ENCODE measurements at places on chromosomes 3 and 15.

GRCh38 chr3:141243271-141243707, 11.7 kb downstream of the PXYLP1 start:
- DNase-seq: no peak

DNA sequence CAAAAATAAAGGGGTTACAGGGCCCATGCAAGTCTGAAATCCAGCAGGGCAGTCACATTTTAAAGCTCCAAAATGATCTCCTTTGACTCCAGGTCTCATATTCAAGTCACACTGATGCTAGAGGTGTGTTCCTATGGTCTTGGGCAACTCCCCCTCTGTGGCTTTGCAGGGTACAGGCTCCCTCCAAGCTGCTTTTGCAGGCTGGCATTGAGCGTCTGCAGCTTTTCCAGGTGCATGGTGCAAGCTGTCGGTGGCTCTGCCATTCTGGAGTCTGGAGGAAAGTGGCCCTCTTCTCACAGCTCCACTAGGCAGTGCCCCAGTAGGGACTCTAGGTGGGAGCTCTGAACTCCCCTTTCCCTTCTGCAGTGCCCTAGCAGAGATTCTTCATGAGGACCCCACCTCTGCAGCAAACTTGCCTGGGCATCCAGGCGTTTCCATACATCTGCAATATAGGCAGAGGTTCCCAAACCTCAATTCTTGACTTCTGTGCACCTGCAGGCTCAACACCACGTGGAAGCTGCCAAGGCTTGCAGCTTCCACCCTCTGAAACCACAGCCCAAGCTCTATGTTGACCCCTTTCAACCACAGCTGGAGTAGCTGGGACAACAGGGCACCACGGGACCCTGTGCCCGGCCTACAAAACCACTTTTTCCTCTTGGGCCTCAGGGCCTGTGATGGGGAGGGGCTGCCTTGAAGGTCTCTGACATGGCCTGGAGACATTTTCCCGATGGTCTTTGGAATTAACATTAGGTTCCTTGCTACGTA, 80.1 kb upstream of the PLSCR5 start:
- no peak for DNase-seq

GRCh38 chr3:112770032-112770626, 76.5 kb downstream of the CD200R1L start:
- DNase-seq: no peak

GRCh38 chr3:39255503-39256325, 24.1 kb downstream of the CX3CR1 start:
- no peak for DNase-seq

DNA sequence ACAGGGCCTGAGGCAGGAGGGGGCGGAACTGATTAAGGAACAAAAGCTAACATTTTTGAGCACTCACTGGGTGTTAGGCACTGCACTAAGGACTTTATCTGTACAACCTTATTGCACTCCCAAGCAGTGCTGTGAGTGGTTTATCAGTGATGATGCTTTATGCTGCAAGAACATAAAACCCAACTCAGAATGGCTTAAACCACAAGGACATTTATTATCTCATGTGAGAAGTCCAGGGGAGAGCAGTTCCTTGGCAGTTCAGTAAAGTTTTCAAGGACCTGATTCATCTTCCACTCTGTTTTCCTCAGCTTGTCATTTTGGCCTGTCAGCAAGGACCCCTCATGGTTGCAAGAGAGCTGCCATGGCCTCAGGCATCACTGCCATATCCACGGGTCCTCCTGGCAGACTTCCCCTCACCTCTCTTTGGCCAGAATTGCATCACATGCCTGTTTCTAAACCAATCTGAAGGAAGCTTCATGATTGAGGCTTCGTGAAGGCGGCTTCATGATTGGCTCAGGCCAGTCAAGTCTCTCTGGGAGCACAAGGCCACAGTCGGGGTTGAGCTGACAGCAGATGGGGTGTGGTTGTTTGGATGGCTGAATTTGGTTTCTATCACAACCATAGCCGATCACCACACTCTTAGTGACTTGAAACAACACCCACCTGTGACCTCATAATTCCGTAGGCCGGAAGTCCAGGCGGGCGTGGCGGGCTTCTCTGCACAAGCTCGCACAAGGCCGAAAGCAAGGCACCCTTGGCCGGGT, 15.8 kb downstream of the EFCC1 start:
- no peak for DNase-seq

DNA sequence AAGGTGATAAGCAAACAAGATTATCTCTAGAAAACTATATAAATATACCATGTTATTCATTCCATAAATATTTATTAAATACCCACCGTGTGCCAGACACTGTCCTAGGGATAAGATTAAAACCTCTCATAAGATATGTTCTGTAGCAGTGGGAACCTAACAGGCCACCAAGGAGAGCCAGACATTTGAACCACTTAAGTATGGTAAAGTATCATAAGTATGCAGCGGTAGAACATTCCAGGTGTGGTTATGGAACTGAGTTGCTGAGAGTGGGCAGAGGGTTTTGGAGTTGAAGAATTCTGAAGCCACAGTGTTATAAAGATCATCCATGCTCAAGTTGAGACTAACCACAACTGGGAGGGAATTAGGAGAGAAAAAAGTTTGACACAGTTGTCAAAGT, 14.7 kb downstream of the FILIP1L start:
- DNase-seq: no peak

- no peak for DNase-seq
Observed at GRCh38 chr15:26562336-26562735, 210.5 kb downstream of the GABRB3 start.

DNA sequence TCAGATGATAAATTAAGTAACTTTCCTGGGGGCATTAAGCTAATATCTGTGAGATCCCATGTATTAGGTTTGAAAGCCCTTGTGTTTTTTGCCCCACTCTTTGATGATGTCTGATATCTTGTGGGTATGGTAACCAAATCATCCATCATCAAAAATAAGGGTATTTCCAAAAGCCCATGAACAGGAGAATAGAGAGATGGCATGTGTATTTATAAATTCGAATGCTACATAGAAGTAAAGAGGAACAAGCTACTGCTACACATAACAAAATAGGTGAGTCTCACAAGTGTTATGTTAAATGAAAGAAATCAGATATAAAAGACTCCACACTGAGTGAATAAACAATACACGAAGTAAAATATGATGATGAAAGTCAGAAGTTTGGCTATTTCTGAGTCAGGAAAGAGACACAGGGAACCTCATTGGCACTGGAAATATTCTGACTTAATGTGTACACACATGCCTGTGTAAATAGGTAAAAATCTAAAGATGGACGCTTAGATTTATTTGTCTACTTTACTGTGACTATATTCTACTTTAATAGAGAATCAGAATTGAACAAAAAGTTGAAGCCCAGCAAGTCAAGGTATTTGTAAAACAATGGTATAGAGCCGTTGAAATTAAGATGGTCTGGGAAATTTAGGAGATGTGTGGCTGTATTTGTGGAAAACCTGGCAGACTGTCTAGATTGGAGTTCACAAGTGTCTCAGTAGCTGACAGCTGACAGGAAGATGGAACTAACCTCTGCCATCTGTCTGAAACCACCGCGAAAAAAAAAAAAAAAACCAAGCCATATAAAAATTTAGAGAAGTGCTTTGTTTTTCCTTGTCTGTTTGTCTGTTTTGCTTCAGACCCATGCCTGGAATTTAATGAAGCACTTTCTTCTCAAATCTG, 111.0 kb upstream of the TGFBR2 start:
- no peak for DNase-seq

DNA sequence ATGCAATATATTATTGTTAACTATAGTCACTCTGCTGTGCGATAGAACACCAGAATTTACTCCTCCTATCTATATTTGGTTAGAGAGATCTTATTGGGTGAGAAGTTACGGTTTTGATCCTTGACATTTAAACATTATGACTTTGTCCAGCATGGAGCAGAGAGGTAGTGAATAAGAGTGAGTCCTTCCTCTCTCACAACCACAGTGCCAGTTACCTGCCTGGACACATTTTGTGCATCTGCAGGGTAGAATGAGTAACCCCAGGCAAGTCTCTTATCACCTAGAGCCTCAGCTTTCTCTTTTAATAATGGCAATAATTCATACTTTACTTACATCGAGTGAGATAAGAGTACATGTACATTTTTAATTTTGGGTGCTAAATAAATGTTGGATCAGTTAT, 24.1 kb downstream of the KAT2B start:
- DNase-seq: no peak

GRCh38 chr3:72043204-72044133, 258.5 kb upstream of the PROK2 start:
- no peak for DNase-seq

GRCh38 chr15:83323296-83323711, 38.8 kb upstream of the BNC1 start:
- peak; percentile 46 for DNase-seq

DNA sequence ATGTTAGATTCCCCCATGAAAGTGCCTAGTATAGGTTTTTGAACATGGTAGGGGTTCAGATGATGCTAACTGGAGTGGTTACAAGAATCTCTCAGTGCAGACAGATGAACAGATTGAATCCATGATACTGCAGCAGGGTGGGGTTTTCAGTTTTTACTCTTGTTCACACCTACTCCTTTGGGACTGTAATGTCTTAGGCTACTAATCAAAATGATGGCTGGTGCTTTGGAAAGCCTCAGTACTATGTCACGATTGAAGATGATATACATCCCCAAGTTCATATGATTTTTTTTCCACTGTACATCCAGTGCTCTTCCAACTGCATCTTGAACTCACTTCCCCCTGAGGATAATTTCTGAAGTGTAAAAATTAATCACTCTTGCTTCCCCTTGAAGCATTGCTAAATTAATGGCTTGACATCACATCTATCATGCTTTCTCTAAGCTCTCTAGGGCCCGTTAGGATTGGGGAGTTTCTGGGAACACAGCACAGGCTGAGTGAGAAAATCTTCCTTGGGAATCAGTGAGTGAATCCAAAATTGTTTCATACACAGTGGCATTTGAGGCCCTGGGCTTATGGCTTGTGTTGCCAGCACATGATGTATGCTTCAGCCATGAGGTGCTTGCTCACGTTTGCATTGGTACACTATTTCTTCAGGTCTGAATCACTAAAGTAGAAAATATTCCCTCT, 115.0 kb upstream of the TPRG1 start:
- no peak for DNase-seq

DNA sequence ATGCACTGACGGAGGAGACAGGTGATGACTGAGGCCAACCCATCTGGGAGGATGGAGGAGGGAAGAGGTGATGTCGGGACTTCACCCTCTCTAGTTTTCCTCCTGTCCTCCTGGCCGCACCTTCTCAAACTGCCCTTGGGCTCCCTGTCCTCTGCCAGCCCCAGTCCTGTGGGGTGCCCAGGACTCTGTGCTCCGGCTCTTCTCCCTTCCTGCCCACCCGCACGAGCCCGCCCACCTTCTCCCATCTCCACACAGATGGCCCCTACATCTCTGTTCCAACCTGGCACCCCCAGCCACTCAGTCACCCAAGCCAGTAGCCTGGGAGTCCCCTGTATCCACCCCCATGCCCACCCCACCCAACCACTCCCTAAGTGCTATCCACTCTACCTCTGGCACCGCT, 206.7 kb upstream of the LINGO1 start:
- no peak for DNase-seq

- DNase-seq: no peak
Observed at GRCh38 chr3:31423482-31423881, 109.2 kb upstream of the STT3B start.

DNA sequence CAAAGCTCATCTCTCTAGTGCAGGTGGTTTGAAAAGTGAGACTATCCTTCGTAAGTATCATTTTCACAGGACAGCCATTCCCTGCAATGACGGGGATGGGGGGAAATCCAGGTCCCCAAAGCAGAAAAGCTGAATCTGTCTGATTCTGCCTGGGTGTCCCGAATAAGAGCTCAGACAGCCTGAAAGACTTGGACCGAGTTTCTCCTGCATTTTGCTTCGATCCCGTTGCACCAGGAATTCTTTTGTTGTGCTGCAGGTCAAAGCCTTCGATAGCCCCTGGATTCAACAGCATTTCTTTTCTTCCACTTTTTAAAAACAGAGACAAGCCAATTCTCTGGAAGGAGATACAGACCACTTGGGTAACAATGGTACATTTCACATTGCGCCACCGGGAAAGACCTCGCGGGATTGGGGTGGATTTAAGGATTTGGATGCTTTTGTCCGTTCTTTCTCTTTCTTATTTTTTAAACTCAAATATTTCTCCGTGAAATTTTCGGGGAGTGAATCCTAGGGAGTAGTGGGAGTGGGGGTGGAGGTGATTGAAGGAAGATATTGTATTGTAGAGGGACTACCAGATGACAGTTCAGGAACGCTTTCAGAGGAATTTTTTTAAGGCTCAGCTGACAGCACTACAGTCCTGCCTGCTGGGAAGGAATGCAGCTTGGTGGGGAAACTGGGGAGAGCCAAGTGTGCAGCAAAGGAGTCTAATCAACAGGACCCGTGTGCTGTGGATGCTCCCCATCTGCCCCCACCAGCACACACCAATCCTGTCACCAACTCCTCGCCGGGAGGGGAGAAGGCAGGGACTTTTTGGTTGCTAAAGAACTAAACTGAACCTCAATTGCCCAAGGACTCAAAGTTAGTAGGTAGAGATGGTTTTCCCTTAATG, 2.6 kb downstream of the SLITRK3 start:
- no peak for DNase-seq

DNA sequence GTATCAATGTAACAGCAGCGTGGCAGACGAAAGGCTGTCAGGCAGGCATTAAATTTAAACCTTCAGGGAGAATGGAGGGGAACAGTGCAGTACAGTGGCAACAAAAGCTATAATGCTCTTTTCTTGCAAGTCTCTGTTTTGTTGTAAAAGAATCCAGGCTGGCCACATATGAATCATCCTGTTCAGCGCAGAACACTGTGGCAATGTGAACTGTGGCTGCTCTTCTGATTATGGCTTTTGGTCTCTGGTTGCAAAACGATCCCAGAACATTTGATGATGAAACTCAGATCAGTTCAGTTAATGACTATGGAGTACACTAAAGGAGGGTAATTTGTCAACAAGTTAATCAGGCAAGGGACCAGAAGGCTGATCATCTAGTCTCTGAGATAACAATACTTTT, 219.7 kb upstream of the SGO1 start:
- DNase-seq: no peak

DNA sequence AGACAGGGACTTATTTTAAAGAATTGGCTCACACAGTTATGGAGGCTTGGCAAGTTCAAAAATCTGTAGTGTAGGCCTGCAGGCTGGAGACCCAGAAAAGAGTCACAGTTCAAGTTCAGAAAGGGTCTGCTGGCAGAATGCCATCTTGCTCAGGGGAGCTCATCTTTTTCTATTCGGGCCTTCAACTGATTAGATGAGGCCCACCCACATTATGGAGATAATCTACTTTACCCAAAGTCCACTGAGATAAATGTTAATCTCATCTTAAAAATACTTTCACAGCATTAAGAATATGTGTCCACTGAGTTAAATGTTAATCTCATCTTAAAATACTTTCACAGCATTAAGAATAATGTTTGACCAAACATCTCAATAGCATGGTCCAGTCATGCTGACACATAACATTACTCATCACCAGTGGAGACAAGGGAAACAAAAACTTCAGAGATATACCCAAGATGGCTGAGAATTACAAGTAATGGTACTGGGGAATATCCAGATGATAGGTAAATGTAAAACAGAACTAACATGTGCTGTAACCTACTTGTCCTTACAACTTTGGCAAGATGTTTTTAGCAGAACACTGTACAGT, 74.3 kb upstream of the STAC start:
- DNase-seq: no peak
